ENCODE measurements at places on chromosomes 2 and 18. TPM values are rescaled to one million over a fixed set of nuclear protein-coding genes. Genes with fewer than 3 reads are reported as not detected.

SLC66A3 gene
- total RNA-seq = 36.9 TPM

- peak; percentile 88 for DNase-seq
These were observed 42.4 kb downstream of the ITGB1BP1 start for GRCh38 chr2:9380702-9381628.

GRCh38 chr2:196957881-196958525 lies 31.5 kb upstream of the PGAP1 start:
- no peak for DNase-seq

DNA sequence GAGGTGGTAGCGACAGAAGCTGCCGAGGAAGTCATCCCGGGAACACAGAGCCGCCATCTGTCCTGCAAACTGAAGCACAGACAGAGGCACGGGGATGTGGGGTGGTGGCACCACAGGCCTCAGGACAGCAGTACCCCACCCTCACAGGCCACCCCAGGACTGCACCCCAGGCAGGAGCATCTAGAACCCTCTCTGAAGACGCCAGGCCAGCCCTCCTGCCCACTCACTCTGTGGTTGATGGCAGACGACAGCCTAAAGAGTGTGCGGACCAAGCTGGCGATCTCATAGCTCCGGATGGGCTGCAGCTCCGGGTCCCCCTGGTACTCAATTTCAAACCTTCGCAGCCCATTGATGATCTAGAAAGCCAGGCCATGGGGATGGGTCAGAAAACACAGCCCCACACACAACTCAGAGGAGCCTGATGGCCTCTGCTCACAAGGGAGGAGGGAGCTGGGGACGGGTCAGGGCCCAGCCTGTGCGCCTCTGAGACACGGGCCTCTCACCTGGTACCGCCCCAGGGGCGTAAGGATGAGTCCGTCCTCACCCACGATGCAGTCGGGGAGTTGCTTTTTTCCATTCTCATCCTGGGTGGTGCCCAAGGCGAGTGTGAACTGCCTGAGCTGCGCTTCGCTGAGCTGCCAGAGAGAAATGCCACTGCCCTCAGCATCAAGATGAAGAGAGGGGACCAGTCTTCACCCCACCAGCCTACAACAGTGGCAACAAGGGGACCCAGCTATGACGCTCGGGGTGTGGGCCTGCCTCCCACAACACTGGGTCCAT lies 8.1 kb upstream of the CCDC74B start:
- DNase-seq = peak; percentile 64

DNA sequence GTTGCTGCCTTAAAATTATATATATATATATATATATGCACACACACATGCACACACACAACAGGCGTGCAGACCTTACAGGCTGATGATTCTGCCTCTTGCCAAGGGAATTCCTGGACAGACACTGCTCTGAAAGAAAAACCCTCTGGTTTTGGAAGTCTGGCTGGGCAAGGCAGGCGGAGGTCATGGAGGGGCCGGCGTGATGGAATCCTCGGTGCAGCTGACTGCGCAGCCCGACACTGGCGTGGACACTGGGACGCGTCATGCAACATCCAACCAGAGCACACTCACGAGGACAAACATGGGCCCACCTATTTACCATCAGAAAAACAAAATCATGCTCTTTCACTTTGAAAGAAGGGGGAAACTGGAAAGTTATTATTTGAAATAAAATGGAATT lies 235.3 kb downstream of the ZNF516 start:
- DNase-seq = no peak

DNA sequence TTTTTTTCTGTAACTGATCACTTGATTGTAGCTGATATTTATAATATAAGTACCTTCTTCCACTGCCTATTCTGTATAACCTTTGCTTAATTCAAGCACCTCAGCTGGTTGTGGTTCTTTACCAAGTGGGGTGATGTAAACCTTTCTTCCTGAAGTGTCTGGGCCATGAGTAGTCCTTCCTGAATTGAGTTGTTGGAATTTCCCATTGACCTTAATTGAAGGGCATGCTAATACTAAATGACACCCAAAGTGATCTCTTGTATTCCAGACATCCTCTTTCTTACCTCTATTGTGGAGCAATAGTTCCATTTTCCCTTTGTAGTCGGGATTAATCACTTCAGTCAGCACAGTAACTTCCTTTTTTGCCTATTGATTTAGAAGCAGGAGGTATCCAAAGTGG lies 1496.8 kb upstream of the CELF4 start:
- DNase-seq = no peak

DNA sequence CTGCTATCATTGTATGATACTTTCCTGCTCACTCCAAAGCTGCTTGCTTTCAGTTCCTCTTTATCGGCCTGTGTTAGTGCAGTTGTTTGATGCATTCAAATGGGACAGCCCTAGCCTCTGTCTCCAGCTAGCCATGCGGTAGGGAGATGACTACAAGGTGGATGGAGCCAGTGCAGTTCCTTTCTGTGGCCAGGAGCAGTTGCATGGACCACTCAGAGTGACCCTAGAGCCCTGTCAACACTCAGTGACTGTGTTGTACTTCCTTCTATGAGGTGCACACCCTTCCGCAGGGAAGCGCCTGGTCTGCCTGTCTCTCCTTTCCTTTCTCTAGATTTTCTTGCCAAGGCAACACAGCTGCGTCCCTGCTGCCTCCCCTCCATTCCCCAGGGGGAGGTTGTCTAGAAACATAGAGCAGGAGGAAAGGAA lies 33.8 kb downstream of the KCNS3 start:
- no peak for DNase-seq

APCDD1 gene
- 38.5 TPM for total RNA-seq

- DNase-seq = no peak
These were observed 428.8 kb downstream of the ZNF521 start for GRCh38 chr18:24923138-24923537.

DNA sequence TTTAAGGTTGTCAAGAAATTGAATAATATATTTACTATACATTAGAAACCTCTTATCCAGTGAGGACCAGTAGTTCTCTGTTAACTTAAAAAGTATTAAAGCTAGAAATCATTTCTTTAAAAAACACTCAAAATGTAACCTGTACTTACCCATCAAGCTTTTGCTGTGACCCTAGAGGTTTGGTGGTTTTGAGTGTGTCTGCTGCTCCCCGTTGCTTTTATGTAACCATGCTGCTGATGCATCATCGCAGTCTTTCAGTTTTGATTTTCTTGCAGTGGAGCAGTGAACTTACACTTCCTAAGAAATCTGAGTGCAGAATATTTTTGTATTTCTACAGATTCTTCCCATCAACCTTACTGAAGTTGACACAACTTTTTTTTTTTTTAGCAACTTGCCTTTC lies 34.2 kb downstream of the MRPS9 start:
- no peak for DNase-seq

UGT1A10 gene
- total RNA-seq = not detected

- no peak for DNase-seq
These were observed 38.6 kb downstream of the STON1 start for GRCh38 chr2:48568547-48568946.

DNA sequence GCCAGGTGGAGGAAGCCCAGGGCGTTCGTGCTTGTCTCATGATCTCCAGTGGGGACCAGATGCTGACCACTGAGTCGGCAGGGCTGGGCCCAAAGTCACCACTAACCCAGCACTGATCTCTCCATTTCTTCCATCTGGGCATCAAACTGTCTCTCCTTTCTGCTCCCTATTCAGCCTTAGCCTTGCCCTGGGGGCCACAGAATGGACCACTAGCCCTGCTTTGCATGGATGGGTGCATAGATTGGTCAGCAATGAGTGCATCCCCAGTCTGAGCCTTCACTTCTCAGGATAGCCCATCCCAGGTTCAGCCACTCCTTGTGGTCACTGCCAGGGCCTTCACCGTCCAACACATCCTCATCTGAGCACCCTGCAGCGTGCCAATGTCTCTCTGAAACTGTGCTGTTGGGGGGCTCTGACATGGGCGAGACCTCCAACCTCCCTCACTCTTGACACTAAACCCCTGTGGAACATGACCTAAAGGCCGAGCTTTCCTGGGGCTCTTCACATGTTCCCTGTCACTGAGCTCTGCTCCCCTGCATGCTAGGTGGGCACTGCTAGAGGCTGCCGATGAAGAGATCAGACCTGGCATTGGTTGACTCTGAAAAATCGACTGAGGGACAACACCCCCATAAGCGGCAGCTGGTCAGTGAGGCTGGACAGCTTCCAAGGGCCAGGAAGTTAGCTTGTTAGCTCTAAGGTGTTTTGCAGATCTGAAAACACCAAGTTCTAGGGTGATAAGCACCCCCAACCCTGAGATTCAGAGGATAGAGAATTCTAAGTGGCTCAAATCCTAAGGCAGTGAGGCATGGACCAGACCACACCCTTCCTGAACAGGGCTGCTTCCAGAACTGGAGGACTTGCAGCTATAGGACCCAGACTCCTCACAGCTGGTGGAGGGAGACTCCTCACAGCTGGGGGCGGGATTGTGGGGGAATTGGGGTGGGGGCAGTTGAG lies 61.7 kb downstream of the HS1BP3 start:
- DNase-seq = peak; percentile 63

DNA sequence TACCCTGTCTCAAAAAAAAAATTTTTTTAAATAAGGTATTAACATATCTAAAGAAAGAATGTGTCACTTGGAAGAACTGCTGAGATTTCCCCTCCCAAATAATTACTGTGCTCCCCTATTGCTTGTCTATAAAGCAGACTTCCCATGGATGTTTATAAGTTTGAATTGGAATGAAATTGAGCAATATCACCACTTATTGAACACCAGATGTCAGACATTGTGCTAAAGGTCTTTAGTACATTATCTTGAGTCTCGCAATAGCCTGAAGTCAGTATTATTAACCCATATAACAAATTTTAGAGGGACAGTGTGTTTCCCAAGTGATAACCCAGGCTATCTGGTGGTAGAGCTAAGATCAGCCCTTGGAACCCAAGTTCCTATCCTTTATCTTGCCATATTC lies 102.9 kb upstream of the MSH2 start:
- DNase-seq = no peak

LYG1 gene
- total RNA-seq = 0.97 TPM

DNAJC5G gene
- 0.19 TPM for total RNA-seq

DNA sequence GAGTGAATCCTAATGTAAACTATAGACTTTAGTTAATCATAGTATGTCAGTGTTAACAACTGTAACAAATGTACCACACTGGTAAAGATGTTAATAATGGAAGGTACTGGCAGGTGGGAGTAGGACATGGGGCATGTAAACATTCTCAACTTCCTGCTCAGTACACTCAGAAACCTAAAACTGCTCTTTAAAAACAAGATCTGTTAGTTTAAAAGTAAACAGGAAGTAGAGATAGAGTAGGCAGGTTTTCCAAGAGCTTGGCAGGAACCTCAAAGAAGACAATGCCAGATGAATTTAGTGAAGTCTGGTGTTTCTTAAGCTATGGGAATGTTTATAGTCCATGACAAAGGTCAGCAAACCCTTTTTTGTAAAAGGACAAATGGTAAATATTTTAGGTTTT lies 46.6 kb downstream of the CCDC138 start:
- DNase-seq = no peak

ERFE gene
- total RNA-seq = 2.3 TPM

- DNase-seq = no peak
These were observed 95.2 kb upstream of the BOD1L2 start for GRCh38 chr18:57051657-57052044.

DNA sequence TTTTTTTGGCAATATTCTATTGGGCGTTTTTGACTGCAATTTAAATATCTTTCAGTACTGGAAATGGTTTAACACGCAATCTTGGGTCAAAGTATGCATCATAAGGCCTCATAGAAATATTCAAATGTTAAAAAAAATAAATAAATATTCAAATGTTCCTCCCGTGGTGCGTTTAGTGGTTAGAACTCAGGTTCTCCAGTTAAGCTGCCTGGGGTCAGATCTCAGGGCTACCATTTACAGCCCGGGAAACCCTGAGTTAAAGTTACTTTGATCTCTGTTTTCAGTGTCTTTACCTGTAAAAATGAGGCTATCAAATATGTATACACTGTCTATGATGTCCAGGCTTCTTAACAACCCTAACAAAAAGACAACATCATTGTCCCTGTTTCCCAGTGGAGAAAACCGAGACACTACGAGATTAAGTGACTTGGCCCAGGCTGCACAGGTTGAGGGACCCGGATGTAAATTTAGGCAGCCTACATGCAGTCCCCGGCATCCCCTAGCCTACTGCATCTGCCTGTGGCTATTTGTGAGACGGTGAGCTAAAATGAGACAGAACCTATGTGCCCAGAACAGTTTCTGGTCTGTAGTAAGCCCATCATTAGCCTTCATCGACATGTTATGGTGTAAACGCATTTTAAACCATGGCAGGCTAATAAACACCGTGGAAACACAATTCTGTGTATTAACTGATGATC lies 1.7 kb downstream of the FHL2 start:
- no peak for DNase-seq

DNA sequence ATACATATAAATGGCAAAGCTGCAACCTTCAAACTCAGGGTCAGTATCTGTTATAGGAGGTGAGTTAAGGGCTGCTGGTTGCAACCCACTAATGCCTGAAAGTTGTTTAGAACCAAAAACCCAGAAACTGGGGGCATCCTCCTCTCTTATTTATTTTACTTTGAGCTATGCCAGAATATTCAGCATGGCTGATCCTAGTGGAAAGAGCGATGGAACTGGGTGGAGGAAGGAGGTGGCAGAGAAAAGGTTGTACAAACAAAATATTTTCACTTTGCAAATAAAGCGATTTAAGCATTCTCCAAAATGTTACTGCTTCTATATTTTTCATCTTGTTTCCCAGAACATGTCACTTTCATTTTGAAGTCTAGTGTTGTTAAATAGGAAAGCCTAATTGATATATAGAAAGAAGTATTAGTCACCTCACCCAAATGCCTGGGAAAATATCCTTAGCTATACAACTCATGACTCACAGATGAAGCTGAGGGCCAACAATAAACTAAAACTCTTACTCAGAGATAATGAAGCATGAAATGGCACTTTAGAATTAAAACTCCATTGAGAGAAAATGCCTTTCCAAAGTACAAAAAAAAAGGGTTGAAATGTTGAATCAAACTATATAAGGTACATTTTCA lies 251.4 kb upstream of the UBE2E3 start:
- no peak for DNase-seq

DNA sequence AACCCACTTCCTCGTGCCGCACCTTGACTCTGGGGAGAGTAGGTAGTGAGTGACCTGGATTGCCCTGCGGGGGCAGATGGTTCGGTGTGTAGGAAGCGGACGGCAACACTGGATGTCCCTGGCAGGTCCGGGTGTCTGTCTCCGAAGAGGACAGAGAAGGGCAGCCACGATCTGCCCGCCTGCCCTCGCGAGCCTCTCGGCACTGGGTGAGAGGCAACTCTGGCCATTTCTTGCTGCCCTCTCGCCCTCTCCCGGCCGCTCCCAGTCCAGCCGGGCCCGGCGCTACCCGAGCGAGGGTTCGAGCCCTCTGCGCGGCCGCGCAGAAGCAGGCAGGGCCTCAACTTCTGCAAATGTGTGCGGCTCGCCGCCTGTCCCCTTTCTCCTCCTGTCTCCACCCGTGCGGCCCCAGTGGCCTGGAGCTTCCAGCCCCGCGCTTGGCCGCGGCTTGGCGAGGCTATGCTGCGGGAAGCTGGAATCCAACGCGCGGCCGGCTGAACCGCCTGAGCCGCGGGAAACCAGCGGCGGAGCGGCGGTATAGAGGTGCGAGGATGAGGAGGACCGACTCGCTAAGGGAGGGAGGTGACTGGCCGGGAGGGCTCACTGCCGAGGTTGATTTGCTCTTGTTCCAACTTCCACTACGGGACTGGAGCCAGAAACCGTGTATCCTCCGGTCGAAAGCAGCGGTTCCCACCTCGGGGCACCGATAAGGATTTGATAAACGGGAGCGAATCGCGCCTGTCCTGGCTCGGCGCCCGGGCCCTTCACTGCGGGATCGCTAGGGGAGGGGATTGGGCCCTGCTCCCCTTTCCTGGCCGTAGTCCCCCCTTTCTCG lies 1.5 kb downstream of the EPAS1 start:
- DNase-seq = peak; percentile 90

All from posterior vena cava (tissue), 2 donors.